ENCODE measurements at places on chromosomes 5 and 9. TPM values are rescaled to one million over a fixed set of nuclear protein-coding genes. Genes with fewer than 3 reads are reported as not detected.

The GDNF gene
- not detected for total RNA-seq

The NUTM2F gene
- not detected for total RNA-seq

The EGFLAM gene
- total RNA-seq, result not detected

The C5orf46 gene
- not detected for total RNA-seq

The MRPL50 gene
- total RNA-seq, result 16.2 TPM

Measured in CD8-positive, alpha-beta memory T cell (primary cell).